ENCODE measurements at places on chromosomes 7 and 10.

DNA sequence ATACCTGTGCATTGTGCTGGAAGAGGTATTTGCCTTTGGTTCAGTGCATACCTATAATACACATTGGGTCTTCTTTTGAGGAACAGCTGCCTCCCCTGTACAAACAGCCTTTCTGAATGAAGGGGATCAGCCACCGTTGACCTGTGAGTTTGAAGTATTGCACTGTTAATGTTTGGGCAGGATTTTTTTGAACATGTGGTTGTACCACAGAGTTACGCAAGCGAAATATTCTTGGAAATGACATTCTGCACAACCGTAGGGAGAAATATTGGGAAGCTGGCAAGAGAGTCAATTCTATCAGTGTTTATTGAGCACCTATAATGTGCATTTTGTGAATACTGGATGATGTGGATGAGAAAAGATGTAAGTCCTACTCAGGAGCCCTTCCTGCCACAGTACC, 270.6 kb downstream of the AUTS2 start:
- no peak for DNase-seq

GRCh38 chr10:32241946-32242345, 105.0 kb downstream of the EPC1 start:
- DNase-seq = no peak

GRCh38 chr10:69220041-69220451, at the start of gene HKDC1:
Gene HKDC1 (plus strand): TSS chr10:69220332. CDS start chr10:69220436, 104 bp downstream.
- DNase-seq = no peak

DNA sequence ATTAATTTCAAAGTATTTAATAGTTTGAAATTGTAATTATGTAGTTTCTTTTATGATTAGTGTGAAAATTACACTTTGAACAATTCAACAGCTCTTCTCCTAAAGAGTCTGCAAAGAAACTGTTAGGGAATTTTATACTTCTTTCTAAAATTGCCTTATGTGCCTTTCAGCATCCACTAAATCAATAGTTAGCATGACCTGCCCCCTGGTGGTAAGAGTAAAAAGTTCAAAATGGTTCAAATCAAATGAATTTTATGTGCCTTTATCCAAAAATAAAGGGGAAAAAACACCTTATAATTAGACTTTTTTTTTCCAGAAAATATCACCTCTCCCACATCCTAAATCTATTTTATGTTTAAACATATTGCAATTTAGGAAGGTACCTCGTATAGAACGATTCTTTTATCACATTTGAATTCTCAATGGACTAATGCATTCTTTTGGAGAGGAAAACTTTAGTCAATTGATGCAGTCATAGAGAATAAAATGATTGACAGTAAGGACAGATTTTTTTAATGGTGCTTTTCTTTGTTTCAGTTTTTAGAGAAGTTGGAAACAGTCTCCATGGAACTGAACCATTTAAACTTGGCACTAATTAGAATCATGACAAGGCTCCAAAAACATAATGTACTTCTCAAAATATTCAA, 163.7 kb downstream of the SEMA3D start:
- DNase-seq = no peak

GRCh38 chr7:2002561-2003450, 229.9 kb downstream of the MAD1L1 start:
- DNase-seq = no peak

DNA sequence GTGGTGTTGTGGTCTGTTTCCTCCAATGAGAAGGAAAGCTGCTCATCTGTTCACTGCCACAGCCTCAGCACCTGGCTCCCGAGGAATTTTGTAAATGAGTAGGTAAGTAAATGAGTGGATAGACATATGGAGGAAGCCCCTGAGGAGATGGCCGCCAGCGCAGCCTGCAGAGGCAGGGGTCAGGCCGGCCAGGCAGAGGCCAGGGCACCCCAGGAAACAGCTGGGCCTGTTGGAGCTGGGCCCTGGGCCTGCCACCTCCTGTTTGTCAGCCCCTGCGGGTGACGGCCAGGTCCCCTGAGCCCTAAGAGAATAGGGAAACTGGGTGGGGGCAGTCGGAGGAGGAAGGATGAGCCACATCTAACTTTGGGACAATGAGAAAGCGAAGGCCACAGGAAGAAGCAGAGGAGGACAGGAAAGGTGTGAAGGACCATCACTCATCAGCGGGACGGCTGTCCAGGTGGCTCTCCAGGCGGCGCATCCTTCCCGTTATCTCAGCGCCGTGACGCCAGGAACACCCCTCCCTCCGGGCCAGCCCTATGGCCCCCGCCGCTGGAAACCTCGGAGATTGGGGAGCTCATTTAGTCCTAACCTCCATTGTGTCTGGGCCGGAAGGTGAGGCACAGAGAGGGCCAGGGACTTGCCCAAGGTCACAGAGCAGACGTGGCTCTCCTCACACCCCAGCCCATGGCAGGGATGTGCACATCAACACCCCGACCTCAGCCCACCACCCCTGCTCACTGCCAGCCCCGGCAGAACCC, 142.3 kb upstream of the UNC5B start:
- DNase-seq = no peak

DNA sequence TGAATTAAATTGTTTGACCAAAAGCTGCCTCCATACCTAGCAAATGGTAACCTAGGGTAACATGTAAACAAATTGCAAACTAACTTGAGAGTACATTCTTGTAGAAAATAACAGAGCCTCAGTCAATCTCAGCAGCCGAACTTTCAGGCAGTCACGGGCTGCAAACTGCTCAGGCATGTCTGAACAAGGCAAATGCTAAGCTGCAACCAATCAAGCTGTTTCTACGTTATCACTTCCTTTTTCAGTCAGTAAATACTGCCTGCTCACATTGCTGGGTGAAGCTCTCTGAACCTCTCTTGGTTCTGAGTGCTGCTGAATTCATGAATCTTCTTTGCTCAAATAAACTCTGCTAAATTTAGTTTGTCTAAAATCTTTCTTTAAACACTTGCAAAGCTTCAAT, 1212.4 kb downstream of the SORCS1 start:
- no peak for DNase-seq

- DNase-seq = no peak
These were observed 95.3 kb downstream of the LRRC4 start for GRCh38 chr7:127935847-127936376.

DNA sequence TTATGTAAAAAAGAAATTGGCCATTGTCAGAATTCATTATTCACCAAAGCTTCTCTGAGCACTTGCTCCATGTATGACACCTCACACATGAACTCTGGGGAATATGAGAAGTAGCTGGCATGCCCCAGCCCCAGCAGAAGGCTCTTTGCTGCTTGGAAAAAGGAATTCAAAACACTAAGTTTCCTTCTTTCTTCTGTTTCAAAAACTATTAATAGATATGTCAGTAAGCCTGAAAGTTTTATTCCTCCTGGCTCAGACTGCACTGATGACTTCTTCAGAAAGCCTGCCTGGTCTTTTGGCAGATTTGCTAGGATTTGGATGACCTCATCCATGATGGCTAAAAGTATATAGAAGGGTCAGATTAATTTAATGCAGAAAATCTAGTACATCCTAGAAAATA, 511.0 kb downstream of the GFRA1 start:
- DNase-seq = no peak

DNA sequence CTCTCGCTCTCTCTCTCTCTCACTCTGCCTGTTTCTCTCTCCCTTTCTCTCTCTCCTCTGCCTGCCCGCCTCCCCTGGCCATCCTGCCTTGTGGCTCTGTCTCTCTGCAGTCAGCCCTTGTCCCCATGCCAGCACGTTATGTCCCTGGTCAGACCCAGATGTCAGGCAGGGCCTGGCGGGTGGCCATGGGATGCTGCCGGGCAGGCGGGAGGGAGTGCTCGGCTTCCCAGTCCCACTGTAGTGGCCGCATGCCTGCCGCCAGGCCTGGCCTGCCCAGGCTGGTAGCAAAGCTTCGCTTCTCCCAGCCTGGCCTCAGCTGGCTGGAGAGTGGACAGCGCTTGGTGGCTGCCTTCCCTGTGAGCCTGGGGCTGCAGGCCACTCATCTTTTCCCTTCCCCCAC, 121.5 kb upstream of the ZNF716 start:
- no peak for DNase-seq

All from stimulated activated CD4-positive, alpha-beta T cell treated with anti-CD3 and anti-CD28 coated beads, Interleukin-1b, Interleukin-23, amount 100 ng/mL, for 1 hour (primary cell).